Activated naive CD4-positive, alpha-beta T cell treated with anti-CD3 and anti-CD28 coated beads, Interleukin-2, amount 50 U/mL, for 16 hours (primary cell): ENCODE measurements at places on chromosomes 12 and 14.

GRCh38 chr14:58944343-58944967, 244.0 kb upstream of the DAAM1 start:
- no peak for DNase-seq

GRCh38 chr14:78486081-78486480, 315.9 kb downstream of the NRXN3 start:
- DNase-seq: no peak

DNA sequence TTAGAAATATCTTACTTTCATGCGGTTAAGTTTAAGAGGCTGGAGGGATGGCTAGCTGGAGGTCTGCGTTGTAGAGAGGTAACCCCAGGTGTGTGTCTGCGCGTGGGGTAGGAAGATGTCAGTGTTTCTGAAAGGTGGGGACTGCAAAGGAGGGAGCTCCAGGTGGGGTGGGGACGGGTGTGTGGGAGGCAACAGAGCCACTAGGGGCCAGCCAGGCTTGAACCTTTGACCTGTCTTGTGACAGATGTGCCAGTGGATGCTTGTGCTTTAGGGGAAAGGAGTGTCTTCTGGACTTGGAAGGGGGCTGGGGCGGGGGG, 841 bp downstream of the GLI1 start:
- DNase-seq: no peak

DNA sequence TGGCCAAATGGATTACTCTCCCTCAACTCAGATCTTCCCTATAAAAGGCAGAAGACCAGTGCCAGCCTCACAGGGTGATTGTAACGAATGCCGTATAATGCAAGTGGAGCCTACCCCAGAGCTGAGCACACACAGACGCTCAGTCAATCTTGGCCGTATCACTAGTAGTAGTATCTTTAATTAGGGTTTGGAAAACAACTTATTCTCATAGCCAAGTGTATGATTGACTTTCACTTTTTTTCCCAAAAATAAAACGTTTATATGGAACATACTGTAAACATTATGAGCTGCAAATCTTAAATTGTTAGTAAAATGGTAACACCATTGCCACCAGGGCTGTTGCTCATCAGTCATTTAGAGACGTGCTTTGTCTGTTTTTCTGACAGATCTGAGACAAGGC, 30.4 kb downstream of the PLEKHG7 start:
- DNase-seq: no peak

- DNase-seq: no peak
These were observed 117.3 kb upstream of the MYF6 start for GRCh38 chr12:80590085-80590484.

DNA sequence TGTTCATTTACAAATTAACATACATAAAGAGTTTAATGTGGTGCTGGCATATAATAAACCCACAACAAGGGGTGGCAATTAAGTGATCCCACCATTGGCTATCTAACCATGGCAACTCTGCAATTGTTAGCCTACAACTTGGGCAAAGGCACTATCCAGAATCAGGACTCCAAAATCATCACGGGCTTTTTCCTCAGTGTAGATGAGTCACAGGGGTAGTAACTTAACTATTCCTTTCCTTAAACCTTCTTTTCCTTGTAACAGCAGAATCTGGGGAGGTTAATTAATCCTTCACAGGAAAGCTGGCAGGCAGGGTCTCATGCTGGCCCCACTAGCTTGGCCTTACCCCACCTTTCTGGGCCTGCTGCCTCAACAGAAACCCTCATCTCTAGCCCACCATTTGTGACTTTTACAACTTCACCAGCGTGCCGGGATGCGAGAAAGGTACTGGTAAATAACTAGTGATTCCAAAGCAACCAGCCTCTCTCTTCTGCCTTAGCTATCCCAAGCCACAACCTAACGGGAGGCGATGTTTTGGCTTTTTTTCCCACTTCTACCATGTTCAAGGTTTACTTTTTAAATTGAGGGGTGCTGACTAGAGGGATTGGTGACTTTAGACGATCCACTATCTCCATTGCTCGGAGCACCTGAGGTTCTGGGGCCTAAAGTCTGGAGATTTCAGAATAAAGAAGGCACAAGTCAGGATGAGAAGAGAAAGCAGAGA, 744 bp downstream of the ATP5MC2 start:
- DNase-seq: no peak

DNA sequence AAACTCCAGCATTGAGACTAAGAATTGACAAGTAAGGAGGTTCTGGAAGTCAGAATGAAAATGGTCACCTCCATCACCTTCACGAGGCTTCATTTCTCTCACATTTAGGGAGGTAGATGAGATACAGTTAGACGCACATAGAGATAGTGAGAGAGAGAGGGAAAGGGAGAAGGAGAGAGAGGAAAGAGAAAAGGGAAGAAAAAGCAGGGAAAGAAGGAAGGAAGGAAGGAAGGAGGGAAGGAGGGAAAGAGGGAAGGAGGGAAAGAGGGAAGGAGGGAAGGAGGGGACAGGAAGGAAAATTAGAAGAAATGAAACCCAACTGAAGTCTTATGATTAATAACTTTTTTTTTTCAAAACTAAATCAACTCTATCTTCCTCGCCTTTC, 10.7 kb upstream of the FOXG1 start:
- no peak for DNase-seq

DNA sequence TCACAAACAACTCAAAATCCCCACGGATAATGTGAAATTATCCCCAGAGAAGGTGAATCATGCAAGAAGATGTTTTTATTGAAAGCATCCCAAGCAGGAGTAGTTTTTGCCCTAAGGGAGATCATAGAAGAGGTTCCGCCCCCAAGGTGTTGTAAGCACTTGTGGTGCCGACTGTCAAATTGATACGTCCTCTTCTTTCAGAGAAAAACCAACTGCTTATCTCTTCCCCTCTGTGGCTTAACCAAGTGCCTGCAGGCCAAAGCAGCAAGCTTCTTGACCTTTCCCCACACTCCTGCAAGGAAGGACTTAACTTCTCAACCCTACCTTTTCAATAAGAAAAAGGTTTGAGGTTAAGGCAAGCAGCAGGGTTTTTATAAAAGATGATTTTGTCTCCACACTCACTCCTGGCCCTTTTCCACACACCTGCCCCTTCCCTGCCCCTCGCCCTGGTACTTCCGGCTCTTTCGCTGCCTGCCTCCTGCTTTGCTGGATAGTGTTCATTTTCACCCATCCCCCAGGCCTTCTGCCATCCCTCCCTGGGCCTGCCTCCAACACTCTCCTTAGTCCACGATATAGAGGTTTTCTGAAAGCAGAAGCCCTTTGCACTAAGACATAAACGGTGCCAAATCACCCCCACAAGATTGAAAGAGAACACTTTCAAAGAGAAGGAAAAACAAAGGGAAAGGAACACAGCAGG, 114.5 kb downstream of the EGLN3 start:
- DNase-seq: no peak
